ENCODE measurements at places on chromosomes 16 and 17.

DNA sequence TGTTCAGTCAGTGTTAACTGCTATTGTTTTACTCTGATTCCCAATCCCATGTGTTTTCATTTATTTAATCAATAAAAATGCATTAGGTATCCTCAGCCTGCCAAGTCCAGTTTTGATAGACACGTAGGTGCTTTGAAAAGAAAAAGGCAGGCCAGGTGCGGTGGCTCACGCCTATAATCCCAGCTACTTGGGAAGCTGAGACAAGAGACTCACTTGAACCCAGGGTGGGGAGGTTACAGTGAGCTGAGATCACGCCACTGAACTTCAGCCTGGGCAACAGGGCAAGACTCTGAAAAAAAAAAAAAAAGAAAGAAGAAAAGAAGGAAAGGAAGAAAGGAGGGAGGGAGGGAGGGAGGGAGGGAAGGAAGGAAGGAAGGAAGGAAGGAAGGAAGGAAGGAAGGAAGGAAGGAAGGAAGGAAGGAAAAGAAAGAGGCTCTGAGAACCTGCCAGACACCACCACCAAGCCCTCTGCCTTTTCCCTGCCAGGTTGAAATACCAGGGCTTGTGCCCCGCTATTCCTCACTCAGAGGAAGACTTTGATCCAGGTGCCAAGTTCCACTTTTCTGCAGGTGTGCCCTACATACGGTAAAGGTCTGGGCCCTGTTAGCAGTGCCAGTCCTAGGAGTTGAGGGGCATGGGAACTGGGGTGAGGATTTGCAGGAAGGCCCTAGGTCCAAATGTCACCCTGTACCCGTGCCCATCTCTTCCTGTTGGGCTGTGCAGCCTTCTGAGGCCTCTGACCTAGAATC lies 10.1 kb upstream of the KCNH6 start:
- DNase-seq, result no peak

DNA sequence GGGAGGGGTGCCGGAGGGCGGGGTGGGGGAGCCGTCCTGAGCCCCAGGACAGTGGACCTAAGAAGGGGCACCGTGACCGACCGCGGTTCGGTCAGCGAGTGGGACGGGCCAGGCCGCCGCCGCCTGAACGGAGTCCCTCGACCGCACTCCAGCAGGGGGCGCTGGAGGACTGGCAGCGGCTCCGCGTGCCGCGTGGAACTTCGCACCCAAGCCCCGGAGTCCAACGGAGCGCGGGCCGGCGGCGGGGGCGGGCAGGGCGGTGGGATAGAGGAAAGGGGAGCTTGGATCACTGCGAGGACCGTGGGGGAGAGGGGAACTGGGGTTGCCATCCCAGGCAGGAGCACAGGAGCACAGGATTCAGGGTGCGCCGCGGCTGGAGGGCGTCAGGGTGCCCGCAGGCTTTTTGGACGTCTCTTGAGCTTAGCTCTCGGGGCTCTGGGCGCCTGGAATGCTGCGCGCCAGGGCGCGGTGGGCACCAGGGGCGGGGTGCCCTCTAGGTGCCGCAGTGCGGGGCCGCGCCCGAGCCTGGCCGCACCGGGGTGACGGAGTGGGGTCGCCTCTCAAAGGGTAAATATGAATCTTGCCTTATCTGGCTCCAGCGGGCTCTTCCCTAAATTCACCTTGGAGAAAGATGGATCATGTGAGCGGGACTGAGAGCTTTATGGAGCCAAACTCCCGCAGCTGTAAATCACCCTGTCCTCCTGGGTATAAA lies 379 bp upstream of the OTOP2 start:
- DNase-seq, result peak; percentile 52

- DNase-seq, result no peak
These were observed 113.0 kb downstream of the MYO1D start for GRCh38 chr17:32763855-32764439.

DNA sequence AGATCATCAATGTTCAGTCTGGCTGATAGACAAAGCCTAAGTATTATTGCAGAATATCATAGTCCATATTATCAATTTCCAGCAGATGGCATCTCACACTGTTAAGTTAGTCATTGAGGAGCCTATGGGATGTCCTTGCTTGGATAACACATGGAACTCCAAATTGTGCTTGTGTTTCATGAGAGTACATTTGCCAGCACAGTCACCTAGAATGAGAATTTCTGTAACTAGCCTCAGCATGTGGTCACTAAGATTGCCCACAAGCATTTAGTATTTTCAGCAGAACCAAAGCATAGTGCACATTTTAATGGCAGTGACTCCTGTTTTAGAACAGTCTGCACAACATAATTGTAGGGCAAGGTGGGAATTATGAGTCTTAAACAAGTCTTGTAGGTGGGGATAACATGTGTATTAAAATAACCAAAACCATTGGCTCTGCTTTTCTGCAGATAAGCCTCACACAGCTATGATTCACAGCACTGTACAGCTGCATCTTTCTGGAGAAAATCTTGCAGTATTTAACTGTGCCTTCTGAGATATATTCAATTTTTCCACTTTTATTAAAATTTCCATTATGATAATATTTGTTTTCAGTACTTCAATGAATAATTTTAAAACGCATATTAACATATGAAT lies 882.8 kb upstream of the SOX9 start:
- no peak for DNase-seq

- no peak for DNase-seq
These were observed 17.3 kb upstream of the SPN start for GRCh38 chr16:29645694-29646187.

DNA sequence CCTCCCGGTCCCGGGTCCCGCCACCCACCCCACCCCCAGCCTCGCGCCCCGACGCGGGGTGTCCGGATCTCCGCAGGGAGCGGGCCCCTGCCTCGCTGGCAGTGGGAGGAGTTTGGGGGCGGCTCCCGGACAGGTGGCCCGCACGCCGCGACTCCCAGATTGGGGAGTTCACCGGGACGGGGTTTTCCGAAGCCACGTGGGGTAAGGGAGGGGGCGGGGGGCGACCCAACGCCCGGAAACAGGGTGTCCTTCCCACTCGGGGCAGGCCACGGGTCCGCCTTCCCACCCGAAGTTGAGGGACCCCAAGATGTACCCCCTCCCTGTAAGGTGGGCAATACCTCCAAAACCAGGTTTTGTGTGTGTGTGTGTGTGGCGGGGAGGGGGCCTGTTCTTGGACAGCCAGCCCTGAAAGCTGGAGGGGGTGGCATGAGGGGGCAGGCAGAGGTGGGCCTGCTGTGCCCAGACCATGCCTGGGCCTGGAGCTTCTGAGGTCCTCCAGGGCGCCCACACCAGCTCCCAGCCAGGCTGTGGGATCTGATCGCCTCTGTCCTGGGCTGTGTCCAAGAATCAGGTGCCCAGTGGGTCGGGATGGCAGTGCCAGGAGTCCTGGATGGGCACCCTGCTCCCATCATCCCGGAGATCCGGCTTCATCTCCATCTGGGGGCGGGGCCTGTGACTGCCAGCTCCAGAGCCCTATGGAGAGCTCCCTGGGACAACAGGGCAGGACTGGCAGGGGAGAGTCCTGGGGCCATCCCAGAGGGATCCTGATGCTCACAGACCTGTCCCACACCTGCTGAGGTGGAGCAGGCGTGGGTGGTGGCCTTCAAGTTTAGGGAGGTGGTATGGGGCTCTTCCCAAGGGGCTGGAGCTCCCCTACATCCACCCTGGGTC lies 767 bp downstream of the SYNGR2 start:
- DNase-seq, result peak; percentile 41

- DNase-seq, result no peak
These were observed 27.4 kb downstream of the IRF8 start for GRCh38 chr16:85926370-85926769.
